ENCODE measurements at places on chromosomes 1 and 21.

- no peak for DNase-seq
Observed at GRCh38 chr1:227225715-227226346, 92.5 kb downstream of the CDC42BPA start.

DNA sequence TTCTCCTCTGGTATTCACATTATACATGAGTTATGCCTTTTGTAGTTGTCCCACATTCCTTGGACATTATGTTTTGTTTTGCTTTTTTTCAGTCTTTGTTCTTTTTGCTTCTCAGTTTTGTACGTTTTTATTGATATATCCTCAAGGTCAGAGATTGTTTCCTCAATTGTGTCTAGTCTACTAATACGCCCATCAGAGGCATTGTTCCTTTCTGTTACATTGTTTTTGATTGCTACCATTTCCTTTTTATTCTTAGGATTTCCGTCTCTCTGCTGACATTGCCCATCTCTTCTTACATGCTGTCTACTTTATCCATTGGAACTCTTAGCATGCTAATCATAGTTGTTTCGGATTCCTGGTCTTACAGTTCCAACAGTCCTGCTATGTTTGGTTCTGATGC lies 27.8 kb upstream of the MPC2 start:
- no peak for DNase-seq

GRCh38 chr1:226365831-226366231 lies 42.1 kb downstream of the PARP1 start:
- DNase-seq = no peak

- no peak for DNase-seq
Observed at GRCh38 chr1:53001128-53001527, 60.9 kb upstream of the PODN start.

DNA sequence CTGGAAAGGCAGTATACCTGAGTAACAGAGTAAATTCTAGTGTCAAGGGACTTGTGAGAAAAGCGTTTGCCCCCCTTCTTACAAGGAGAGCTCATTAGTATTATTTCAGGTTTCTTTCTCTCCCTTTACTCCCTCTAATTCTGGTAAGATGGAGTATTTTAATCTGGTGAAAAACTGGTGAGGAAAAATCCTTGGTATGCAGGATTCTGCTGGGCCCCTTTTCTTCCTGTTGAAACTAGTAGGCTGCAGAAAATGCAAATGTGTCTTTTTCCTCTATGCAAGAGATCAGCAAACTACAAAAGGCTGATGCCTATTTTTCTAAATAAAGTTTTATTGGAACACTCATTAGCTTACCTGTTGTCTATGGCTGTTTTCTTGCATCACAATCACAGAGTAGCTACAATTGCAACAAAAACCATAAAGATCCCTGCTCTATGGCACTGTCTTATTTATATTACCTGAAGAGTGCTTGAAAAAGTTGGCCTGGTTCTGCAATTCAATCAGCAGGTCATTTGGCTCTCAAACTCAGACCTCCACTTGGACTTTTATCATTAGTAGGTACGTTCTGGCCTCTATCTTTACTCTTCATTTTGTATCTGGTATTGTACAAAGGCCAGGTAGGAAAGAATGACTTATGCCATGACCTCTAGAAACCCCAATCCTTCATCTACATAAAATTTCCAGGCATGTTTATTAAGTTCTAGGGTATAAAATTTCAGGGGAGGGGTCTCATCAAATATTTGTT lies 109.6 kb downstream of the AKT3 start:
- DNase-seq = no peak

GRCh38 chr1:157403203-157403602 lies 149.1 kb downstream of the FCRL5 start:
- DNase-seq = peak; percentile 74

DNA sequence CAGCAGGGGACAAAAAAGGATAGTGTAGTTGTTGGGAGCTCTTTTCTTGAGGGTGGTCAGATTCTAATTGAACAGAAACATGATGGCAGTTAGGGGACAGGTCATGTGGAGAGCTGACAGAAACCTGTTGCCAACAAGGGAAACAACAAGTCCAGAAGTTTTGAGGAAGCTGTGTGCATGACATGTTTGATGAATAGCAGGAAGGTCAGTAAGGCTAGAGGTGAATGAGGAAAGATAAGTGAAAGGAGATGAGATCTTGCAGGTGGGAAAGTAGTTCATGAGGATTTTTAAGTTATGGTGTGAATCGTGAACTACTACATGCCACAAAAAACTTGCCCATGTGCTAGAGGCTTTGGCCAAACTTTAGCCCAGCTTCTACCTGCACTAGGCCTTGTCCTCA lies 1817.4 kb downstream of the MRPL39 start:
- DNase-seq = no peak

GRCh38 chr1:26126321-26127084 lies 14.9 kb downstream of the PDIK1L start:
- peak; percentile 66 for DNase-seq

- DNase-seq = peak; percentile 85
Observed at GRCh38 chr1:26786437-26787380, 1.0 kb upstream of the PIGV start.

GRCh38 chr1:168643152-168643551 lies 66.7 kb downstream of the XCL1 start:
- DNase-seq = no peak

- DNase-seq = no peak
Observed at GRCh38 chr21:35026617-35027562, 22.2 kb downstream of the RUNX1 start.

GRCh38 chr1:81525085-81525484 lies 275.6 kb upstream of the ADGRL2 start:
- DNase-seq = no peak

DNA sequence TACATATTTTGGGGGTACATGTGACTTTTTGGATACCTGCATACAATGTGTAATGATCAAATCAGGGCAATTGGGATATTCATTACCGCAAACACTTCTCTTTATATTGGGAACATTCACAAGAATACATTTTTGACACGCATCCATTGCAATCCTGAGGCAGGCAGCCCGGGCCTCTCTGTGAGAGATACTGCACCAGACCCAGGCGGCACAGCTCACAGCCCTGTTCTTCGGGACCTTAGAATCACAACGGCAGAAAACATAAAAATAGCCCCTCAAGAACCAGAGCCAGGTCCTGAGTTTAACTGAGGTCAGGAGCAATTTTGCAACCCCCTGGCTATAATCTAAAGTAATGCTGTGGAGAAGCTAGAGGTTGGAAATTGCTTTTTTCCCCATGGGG lies 90.8 kb upstream of the PGBD5 start:
- DNase-seq = no peak

GRCh38 chr1:95733031-95733430 lies 499.0 kb downstream of the RWDD3 start:
- DNase-seq = no peak

DNA sequence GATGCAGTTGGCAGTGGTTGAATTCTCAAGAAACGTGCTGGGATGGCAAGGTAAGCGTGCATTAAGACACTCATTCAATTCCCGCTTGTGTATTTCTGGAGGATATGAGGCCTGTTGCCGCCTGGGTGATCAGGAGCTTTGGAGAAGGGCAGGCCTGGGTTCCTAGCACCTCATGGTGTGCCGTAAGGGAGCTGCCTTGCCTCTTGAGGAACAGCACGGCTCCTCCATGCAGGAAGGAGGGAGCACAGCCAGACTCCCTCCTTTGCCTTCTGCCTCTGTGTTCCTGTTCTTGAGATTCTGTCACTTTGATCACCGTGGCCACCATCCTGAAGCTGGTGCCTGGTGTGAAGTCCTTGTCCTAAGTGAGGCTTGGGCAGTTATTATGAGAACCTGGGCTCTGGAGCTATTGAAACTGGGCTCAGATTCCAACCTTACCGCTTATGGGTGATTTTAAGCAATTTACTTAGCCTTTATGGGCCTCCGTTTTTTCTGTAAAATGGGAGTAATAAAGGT lies 18.3 kb downstream of the SLFNL1 start:
- no peak for DNase-seq

DNA sequence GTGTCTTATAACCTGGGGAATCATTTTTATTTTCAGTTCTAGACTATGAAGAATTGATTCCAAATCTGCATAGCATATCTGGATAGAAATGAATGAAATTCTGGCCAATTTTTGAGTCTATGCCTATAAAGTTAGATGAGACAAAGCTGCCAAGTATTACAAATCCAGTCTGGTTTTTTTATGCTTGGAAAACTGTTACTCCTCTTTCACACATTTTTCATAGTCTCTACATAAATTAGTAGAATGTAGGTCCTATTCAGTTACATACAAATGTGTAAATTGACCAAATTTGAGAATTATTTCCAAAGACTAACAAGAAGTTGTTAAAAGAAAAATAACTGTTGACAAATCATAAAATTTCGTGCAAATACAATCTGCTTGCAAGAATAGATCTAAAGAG lies 1505.2 kb downstream of the AMY1C start:
- DNase-seq = no peak

DNA sequence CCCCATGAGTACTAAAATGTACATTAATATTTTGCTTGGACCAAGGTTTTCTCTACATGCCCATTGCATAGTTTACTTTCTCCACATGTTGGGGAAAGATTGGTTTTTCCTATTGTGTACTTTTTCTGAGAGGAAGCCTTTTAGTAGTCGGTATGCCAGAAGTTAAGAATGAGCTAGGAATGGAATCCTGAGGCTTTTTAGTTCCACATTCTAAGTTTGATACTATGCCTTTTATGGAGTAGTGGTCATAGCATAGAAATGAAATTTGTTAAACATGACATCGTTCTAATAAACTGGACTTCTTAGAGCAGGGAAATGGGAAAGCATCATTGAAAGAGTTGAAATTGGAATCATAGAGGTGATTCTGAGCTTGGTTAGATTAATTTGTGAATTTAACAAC lies 64.3 kb downstream of the BCL9 start:
- no peak for DNase-seq

DNA sequence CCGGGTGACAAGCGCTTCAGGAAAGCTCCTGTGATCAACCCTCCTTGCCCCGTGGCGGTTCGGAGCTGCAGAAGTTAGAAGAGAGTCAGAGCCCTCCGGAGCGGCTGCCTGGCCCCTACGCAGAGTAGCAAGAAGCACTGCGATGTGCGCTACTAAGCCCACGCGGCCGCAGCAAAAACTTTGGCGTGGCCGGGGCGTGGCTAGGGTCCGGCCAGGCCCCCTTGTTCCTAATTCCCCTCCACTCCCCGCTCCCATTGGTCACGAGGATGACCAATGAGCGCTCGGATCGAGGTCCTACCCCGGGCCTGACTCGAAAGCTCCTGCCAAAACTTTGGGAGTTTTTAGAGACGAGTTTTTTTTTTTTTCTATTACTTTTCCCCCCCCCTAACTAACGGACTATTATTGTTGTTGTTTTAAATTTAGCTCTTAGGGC lies at the start of gene HLX:
Gene HLX, plus strand, starts transcription at position 368 of the 433 bp plus-strand sequence. CDS start 415 bp downstream, outside the sequence.
- DNase-seq = peak; percentile 72

DNA sequence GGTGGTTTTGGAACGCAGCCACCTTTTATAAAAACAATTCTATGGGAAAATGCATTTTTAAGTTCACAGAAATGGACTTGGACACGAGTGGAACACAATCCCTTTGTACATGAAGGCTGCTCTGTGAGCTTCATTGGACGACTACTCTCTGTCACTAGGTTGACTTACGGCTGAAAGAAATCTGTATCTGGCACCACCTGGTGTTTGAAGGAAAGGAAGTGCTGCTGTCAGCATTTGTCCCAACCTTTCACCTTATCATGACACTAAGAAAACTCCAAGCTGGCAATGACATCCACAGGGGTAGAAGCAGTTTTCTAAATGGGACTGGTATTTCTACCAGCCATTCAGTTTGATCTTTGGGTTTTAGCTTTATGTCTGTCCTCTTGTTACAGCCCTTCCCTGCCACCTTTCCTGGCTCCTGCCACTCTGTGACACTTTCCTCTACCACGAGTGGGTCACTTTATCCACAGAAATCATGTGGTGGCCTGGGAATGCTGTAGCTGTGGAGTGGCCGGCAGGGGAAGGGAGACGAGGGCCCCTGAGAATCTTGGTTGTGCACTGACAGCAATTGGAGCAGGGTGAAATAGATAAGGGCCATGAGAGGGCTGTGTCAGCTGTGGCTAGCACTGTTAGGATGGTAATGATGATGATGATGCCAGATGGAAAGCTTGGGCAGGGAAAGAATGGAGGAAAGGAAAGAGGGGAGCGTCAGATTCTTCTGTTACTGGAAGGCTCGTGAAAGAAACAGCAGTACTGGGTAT lies 85.2 kb downstream of the TBX19 start:
- DNase-seq = no peak

- DNase-seq = no peak
Observed at GRCh38 chr21:29085106-29085752, 11.8 kb upstream of the CCT8 start.

GRCh38 chr21:42535602-42536171 lies 22.0 kb downstream of the SLC37A1 start:
- DNase-seq = no peak

GRCh38 chr21:37350472-37350871 lies 16.1 kb upstream of the DYRK1A start:
- DNase-seq = no peak

GRCh38 chr1:179087665-179088064 lies 5.8 kb downstream of the TOR3A start:
- DNase-seq = peak; percentile 58

DNA sequence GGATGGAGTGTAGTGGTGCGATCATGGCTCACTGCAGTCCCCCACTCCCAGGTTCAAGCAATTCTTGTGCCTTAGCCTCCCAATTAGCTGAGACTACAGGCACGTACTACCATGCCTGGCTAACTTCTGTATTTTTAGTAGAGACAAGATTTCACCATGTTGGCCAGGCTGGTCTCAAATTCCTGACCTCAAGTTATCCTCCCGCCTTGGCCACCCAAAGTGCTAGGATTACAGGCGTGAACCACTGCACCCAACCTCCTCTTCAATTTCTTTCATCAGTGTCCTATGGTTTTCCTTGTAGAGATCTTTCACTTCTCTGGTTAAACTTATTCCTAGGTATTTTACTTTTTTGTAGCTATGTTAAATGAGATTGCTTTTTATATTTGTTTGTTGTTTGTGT lies 10.7 kb upstream of the MAST2 start:
- DNase-seq = no peak

DNA sequence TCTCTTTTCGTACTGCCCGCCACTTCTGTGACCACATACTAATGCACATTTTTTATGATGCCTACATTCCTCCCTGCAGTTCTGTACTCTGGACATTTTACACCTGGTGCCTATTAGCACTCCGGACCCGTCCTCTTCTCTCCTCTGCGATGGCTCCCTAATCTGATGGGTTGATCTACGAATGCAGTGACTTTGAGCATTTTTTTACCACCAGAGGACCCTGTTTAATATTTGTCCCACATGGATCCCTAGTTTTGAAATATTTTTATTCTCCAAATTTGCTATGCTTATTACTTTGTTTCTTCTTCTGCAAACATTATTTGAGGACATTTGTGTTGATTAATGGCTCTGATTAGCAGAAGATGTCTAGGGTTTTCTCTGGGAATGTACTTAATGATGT lies 5.2 kb downstream of the PPFIA4 start:
- peak; percentile 20 for DNase-seq
